CD4-positive, alpha-beta T cell treated with Interleukin-1 beta for 1 hour (primary cell): ENCODE measurements at places on chromosomes 12 and 14.

- DNase-seq: no peak
Observed at GRCh38 chr12:47811581-47812484, 7.9 kb downstream of the HDAC7 start.

- DNase-seq: no peak
Observed at GRCh38 chr12:132847363-132848356, 19.0 kb upstream of the GOLGA3 start.

DNA sequence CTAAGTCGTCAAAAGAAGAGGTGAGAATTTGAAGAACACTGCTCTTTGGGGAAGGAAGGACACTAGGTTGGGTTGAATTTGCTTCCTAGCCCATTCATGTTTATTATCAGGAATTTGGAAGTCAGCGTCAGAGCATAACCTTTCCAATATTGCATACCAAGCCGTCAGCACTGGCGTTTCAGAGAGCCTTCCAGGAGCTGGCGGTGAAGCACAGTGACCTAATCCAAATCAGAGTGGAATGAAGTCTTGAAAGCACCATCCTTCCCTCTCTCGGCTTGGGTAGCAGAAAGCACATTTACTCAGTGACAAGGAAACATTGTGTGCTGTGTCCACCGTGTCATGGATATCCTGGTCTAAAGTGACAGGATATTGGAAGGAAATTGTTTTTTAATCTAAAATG lies 240.3 kb upstream of the PELI2 start:
- no peak for DNase-seq

DNA sequence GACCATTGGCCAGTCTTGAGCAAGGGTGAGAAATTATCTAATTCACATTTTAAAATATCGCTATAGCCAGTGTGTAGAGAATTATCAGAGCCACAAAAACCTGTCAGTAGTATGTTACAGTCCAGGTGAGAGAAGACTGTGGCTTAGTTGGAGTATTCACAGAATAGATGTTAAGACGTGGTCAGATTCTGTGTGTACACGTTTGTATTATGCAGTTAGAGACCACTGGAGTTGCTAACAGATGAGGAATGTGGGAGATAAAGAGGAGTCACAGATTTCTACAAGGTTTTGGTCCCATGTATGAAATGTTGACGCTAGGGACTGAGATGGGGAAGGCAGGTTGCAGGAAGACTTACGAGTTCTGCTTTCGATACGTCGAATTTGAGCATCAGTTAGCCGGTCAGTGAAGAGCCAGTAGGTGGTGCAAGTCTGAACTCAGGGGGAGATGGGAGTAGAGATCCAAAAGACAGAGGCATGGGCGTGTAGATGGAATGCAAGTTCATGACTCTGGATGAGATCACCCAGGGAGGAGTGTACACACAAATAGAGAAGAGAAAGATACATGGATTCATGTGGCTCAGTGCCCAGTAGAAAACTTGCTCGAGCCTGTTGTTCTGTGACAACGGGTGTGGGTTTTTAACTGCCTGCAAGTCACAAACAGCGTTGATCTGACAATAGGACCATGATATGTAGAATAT lies 114.8 kb upstream of the FLRT2 start:
- DNase-seq: no peak

GRCh38 chr12:2857576-2857975 lies 737 bp upstream of the TEX52 start:
- DNase-seq: no peak

DNA sequence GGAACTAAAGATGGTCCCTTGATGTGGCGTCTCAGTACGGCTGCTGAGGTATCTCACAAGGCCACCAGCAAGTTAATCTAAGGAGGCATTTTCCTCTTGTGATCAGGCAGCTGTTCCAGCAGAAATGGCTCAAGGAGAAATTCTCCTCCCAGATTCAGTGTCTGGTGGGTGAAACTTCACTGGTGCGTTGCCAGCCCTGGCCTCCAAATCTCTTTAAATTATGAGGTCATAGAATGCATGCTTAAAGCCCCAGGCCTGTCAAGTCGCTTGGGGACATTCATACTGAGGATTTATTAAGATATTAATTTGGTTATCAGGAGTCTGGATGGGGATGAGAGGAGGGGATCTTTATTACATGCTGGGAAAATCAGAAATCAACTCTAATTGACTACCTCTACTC lies 72.9 kb downstream of the PPP2R5C start:
- DNase-seq: no peak

- DNase-seq: no peak
Observed at GRCh38 chr12:68976395-68976841, 43.4 kb upstream of the CPM start.

GRCh38 chr12:109773384-109774011 lies 59.7 kb downstream of the TRPV4 start:
- DNase-seq: no peak

GRCh38 chr14:21991130-21991529 lies 317.5 kb upstream of the OR4E1 start:
- DNase-seq: no peak

DNA sequence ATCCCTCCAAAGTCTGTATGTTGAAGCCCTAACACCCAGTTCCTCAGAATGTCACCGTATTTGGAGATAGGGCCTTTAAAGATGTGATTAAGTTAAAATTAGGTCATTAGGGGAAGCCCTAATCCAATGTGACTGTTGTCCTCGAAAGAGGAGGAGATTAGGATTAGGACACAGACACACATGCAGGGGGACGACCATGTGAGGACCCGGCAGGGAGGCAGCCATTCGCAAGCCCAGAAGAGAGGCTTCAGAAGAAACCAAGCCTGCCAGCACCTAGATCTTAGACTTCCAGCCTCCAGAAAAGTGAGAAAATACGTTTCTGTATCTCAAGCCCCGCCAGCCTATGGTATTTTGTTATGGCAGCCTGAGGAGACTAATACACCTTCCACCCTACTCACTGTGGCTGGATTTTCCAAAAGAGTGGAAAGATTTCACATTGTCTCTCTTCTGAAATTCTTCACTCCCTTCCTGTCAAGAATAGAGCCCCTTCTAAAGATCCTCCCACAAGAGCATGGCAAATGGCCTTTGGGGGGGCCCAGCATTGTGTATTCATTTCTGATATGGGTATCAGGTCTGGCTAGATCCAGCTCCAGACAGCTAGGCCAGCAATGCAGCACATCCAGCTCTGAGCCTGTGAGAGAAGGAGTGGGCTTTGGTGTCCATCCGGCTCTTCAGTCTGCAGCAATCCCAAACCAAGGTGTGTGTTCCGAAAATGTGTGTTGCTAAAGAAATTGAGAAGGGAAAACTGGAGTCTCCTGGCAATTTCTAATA lies 15.4 kb upstream of the UBC start:
- no peak for DNase-seq

GRCh38 chr14:102928412-102929240 lies 6.2 kb downstream of the AMN start:
- peak; percentile 83 for DNase-seq

- no peak for DNase-seq
Observed at GRCh38 chr12:19053218-19053617, 76.3 kb upstream of the PLEKHA5 start.

- DNase-seq: no peak
Observed at GRCh38 chr14:78535041-78535440, 364.9 kb downstream of the NRXN3 start.

DNA sequence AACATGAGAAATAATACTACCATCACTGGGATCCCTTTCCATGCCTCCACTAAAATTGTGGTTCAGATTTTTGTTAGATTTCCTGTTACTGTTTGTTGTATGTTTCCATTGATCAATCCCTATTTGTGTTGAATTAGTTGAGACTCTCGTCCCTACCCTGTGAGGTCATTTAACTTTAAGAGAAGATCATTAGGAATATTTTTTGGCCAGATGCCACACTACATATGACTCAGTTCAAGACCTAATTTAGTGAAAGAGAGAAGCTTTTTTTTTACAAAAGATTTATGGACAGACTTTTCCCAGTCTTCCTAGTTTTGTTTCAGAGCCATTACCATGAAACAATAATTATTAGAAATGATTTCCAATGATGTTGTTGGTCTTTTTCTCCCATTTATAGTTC lies 35.5 kb downstream of the CPSF6 start:
- no peak for DNase-seq

DNA sequence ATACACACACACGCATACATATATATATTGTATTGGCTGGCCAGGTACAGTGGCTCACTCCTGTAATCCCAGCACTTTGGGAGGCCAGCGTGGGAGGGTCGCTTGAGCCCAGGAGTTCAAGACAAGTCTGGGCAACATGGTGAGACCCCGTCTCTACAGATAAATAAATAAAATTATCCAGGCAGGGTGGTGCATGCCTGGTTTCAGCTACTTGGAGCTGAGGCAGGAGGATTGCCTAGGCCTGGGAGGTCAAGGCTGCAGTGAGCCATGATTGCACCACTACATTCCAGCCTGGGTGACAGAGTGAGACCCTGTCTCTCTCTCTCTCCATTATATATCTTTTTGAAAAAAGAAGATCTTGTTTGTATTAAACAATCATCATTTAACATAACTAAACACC lies 4.6 kb upstream of the SYNE3 start:
- DNase-seq: no peak

- no peak for DNase-seq
Observed at GRCh38 chr12:22899184-22899583, 274.2 kb downstream of the ETNK1 start.

- DNase-seq: no peak
Observed at GRCh38 chr14:81269100-81269978, 48.6 kb upstream of the GTF2A1 start.

DNA sequence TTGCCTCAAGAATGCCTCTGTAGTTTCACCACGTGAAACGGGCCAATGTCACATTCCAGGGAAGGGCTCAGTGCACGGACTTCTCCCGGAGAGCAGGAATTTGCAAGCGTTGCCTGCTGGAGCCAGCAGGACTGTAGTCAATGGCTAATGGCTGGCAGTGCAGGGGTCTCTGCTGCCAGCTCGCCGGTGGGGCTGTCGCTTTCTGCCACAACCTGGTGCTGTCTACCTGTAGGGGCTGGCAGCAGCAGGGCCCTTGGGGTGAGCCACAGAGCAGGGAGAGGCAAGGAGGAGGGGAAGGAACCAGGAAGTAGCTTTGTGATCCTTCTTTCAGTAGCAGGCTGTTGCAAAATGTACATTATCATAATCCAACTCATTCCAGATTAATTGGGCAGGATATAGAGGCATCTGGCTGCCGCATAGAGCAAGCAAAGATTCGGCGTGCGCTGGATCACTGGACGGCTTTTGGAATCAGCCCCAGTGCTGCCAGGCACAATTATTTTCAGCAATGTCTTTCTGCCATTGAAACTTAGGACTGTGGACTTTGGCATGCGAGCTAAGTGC lies 114.1 kb downstream of the PAPOLA start:
- no peak for DNase-seq

- no peak for DNase-seq
Observed at GRCh38 chr14:73887694-73888459, 1.2 kb downstream of the ZNF410 start.

DNA sequence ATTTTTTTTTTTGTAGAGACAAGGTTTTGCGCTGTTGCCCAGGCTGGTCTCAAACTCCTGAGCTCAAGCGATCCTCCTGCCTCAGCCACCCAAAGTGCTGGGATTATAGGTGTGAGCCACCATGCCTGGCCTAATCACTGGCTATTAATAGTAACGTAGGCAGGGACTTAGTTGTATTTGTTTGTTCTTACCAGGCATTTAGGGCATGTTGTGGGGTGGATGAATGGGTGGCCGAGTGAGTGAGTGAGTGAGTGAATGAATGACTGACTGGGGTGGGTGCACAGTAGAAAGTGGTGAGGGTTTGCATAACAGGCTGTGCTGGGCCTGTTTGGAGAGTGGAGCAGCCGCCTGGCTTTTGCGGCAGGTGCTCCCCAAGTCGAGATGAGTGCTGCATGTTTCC lies 87.0 kb downstream of the FOXN4 start:
- no peak for DNase-seq

GRCh38 chr12:85299053-85299452 lies 19.0 kb downstream of the ALX1 start:
- DNase-seq: no peak

- DNase-seq: peak; percentile 53
Observed at GRCh38 chr12:113302886-113303640, 31.8 kb downstream of the SLC8B1 start.

GRCh38 chr12:11657511-11657910 lies 8.0 kb downstream of the ETV6 start:
- DNase-seq: no peak

DNA sequence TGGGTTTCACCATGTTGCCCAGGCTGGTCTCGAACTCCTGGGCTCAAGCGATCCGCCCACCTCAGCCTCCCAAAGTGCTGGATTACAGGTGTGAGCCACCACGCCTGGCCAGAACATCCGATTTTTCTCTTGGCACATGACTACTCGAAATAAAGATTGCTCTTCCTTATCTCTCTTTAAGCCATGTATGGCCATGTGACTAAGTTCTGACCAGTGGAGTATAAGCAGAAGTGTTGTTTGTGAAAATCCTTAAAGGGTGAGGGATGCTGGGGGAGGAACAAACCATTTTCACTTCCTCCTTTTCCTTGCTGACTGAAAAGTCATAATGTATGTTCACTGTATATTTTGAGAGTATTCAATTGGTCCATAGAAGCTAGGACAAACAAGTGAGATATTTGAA lies 50.7 kb upstream of the ATF7IP start:
- peak; percentile 23 for DNase-seq

- no peak for DNase-seq
Observed at GRCh38 chr12:29054858-29055663, 94.0 kb upstream of the FAR2 start.

- no peak for DNase-seq
Observed at GRCh38 chr12:88994537-88994936, 357.8 kb downstream of the DUSP6 start.

- no peak for DNase-seq
Observed at GRCh38 chr14:80536456-80536855, 325.2 kb upstream of the DIO2 start.

DNA sequence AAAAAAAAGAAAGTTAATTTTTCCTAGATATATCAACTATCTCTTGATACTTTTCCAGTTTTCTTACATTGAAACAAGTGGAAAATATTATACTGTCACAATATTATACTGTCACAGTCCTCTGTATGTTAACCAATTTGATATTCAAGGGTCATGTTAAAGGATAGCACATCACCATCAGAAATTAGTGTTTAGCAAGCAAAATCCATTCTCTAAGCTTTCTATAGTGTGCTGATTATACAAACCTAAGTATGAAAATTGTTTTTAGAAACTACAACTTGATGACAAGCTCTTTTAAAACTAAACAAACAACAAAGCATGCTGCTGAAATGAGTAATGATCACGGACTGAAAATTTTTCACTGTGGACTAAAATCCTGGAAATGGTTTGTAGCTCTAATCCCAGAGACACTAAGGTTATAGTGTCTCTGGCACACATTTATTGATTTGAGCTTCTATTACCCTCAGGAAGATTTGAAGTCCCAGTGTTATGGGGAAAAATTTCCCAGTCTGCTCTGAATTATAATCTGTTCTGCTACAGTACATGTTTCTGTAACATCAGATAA lies 9.7 kb downstream of the SPTSSA start:
- no peak for DNase-seq
